Mesenteric fat pad (tissue), 1 donor: ENCODE measurements at places on chromosomes 12 and 14. TPM values are rescaled to one million over a fixed set of nuclear protein-coding genes. Genes with fewer than 3 reads are reported as not detected.

HCAR1 gene
- 6.1 TPM for total RNA-seq

- no peak for DNase-seq
Observed at GRCh38 chr12:21350975-21351374, 16.3 kb upstream of the SLCO1A2 start.

- DNase-seq = no peak
Observed at GRCh38 chr14:102941419-102942011, 19.1 kb downstream of the AMN start.

DNA sequence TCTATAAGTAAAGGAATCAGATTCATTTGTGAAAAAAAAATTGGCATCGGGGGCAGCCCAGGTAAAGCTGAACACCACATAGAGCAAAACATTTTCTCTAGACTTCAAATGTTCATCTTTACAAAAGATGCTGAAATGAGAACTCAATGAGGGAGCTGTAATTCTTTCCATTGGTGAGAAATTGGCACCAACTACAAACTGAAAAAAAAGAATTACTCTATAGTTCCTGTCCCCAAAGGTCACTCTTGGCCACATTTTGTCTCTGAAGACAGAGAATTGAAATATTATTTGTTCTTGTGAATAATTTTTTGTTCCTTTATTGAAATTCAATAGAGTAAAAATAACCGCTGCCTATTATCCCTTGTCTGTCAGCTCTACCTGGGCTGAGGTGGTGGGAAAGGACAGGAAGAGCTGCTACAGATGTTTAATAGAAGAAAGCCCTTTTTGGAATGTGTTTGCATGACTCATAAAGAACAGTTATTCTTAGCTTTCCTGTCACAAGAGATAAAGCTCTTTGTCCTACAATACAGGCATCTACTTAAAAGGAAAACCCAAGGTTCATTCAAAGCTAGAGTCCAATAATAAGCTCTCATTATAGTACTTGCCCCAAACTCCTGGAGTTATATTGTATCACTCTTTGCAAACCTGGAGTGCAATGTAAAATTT lies 380.1 kb upstream of the KITLG start:
- DNase-seq = no peak

GRCh38 chr14:97306760-97307246 lies 509.6 kb downstream of the VRK1 start:
- no peak for DNase-seq

GRCh38 chr14:105694961-105695360 lies 168.6 kb downstream of the TMEM121 start:
- no peak for DNase-seq

HOXC12 gene
- total RNA-seq = not detected
